ENCODE measurements at places on chromosomes 12 and 14. TPM values are rescaled to one million over a fixed set of nuclear protein-coding genes. Genes with fewer than 3 reads are reported as not detected.

Gene KERA
- not detected for total RNA-seq

Gene ACRBP
- 1.2 TPM for total RNA-seq

Gene PLEKHG7
- 0.41 TPM for total RNA-seq

Gene FOXA1
- total RNA-seq: not detected

Gene PIANP
- total RNA-seq: 0.49 TPM

Gene SERPINA10
- not detected for total RNA-seq

Gene EML5
- total RNA-seq: 4.4 TPM

Gene PKP2
- 1.2 TPM for total RNA-seq

DNA sequence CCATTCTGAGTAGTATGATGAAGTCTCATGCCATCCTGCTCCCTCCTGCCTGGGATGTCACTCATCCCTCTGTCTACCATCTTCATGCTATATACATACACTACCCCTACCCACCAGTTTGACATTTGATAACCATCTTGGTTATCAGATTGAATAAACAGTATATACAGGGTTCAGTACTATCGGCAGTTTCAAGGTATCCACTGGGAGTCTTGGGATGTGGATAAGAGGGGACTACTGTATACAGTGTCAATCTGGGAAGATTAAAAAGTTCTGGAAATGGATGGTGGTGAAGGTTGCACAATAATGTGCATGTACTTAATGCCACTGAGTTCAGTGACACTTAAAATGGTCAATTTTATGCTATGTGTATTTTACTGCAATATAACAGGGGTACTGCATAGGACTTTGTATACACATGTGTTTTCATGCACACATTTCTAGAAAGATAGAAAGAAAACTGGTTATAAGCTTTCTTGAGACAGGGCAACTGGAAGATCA lies 22.1 kb downstream of the SPPL3 start:
- H3K4me1 ChIP-seq: peaks cover 19% of the 10 kb centered on the region
- no peak for DNase-seq
- no peak overlapping the region for H3K27ac ChIP-seq
- no peak overlapping the region for H3K4me3 ChIP-seq
- no peaks in the 10 kb centered on the region for H3K27me3 ChIP-seq

DNA sequence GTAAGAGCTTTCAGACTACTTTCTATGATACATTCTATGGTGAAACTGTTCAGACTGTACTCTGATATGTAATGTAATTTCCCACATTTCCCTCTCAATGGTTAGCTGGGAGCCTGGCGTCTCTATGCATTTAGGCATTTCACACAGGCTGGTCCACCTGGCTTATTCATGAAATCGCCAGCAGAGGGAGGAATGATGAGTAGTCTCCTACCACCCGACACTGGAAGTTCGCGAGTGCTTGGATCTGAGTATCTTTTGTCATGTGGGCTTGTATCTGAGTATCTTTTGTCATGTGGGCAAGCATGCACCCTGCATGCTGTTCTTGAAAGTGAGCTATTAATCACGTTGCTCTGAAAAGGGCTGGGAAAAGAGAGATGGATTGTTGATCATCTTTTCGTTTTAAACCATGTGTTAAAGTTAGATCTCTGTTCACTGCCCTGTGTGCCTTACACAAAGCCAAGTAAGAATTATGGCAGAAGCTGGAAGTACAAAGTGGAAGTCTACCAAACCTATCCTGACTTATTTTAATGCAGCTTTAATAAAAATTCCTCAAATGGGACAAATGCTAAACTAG lies 235.0 kb downstream of the ATP23 start:
- DNase-seq: no peak

DNA sequence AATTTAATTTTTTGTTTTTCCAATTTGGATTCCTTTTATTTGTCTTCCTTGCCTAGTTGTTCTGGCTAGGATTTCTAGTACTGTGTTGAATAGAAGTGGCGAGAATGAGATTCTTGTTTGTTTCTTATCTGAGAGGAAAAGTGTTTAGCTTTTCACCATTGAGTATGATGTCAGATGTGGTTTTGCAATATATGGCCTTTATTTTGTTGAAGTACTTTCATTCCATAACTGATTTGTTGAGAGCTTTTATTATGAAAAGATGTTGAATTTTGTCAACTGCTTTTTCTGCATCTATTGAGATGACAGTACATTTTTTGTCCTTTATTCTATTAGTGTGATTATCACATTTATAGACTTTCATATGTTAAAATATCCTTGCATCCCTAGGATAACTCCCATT lies 462.0 kb downstream of the CCDC91 start:
- H3K4me3 ChIP-seq: no peak overlapping the region
- H3K27ac ChIP-seq: no peak overlapping the region
- no peak for DNase-seq
- H3K4me1 ChIP-seq: no peaks in the 10 kb centered on the region

- DNase-seq: no peak
- no peaks in the 10 kb centered on the region for H3K27me3 ChIP-seq
- H3K27ac ChIP-seq: no peak overlapping the region
- H3K4me1 ChIP-seq: no peaks in the 10 kb centered on the region
Measured at GRCh38 chr12:126953365-126953889, 1313.5 kb upstream of the TMEM132C start.

DNA sequence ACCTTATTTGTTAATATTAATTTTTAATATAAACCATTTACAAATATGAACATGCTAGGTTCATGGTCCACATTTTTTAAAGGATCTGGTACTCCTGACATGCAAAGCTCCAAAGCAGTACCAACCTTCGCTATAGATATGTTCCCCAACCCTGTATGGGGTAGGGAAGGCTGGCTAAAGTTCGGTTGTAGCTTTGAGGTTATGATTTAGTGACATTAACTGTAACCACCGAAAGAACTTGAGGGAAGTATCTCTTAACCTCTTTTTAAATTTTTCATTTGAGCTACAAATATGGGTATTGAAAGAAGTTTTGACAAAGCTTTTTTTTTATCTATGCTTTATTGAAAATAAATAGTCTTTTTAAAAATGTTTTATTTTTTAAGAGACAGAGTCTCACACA lies 115.5 kb downstream of the DYRK2 start:
- peaks cover 11% of the 10 kb centered on the region for H3K4me1 ChIP-seq
- no peak overlapping the region for H3K27ac ChIP-seq
- no peaks in the 10 kb centered on the region for H3K36me3 ChIP-seq
- no peak overlapping the region for H3K4me3 ChIP-seq
- DNase-seq: no peak
- no peaks in the 10 kb centered on the region for H3K27me3 ChIP-seq

GRCh38 chr12:130859161-130859560 lies 12.7 kb upstream of the RAN start:
- no peaks in the 10 kb centered on the region for H3K4me1 ChIP-seq
- no peaks in the 10 kb centered on the region for H3K36me3 ChIP-seq

GRCh38 chr12:356276-356988 lies 32.7 kb downstream of the KDM5A start:
- DNase-seq: no peak
- H3K36me3 ChIP-seq: peaks cover 97% of the 10 kb centered on the region
- no peak overlapping the region for H3K27ac ChIP-seq
- no peak overlapping the region for H3K4me3 ChIP-seq
- no peaks in the 10 kb centered on the region for H3K27me3 ChIP-seq
- H3K4me1 ChIP-seq: no peaks in the 10 kb centered on the region

DNA sequence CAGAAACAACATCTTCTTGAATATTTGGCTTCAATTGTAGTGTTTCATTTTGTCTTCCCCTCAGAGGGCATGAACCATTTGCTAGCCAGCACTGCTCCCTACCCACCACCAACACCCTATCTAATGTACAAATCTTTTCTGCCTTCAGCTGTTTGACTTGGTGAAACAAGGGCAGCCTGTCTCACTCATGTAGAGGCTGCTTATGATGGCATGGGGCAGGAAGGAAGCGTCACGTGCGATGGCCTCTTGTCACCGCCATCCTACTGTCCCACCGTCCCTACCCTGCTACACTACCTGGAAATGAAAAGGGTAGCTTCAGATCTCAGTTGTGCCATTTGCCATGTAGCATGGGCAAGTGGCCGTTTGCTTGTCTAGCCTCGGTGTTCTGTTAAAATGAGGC lies 29.9 kb upstream of the LRTM2 start:
- H3K27ac ChIP-seq: no peak overlapping the region
- H3K4me3 ChIP-seq: no peak overlapping the region
- no peaks in the 10 kb centered on the region for H3K4me1 ChIP-seq
- no peaks in the 10 kb centered on the region for H3K36me3 ChIP-seq
- H3K27me3 ChIP-seq: no peaks in the 10 kb centered on the region
- no peak for DNase-seq

DNA sequence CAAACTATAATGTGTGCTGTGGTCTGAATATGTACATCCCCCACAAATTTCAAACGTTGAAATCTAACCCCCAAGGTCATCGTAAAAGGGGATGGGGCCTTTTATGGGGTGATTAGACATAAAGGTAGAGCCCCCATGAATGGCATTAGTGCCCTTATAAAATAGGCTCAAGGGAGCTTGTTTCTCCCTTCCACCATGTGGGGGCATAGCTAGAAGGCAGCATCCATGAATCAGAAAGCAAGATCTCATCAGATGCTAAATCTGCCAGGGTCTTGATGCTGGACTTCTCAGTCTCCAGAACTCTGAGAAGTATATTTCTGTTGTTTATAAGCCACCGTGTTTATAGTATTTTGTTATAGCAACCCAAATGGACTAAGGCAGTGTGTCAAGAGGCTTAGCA lies 33.4 kb upstream of the IGF1 start:
- no peak overlapping the region for H3K4me3 ChIP-seq
- no peaks in the 10 kb centered on the region for H3K4me1 ChIP-seq
- no peaks in the 10 kb centered on the region for H3K36me3 ChIP-seq
- no peaks in the 10 kb centered on the region for H3K27me3 ChIP-seq

DNA sequence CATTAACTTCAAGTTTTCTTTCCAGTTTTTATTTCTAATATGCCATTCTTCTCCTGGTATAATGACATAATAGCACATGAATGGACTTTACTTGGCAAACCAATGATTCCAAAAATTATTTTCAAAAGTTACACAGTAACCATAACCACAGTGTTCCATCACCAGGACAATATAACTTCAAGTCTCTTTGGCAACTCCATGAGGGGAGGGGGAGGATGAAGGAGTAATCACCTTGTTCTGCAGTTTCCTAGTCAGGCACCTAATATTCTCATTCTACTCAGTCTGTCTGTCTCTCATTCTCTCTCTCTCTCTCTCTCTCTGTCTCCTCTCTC lies 66.6 kb downstream of the BTG1 start:
- no peak overlapping the region for H3K27ac ChIP-seq
- DNase-seq: no peak
- no peaks in the 10 kb centered on the region for H3K36me3 ChIP-seq
- H3K4me1 ChIP-seq: no peaks in the 10 kb centered on the region

GRCh38 chr12:122079033-122079531 lies 526 bp downstream of the MLXIP start:
- peak overlapping the region; percentile 94 for H3K4me3 ChIP-seq
- peak; percentile 79 for DNase-seq
- H3K36me3 ChIP-seq: no peaks in the 10 kb centered on the region
- no peaks in the 10 kb centered on the region for H3K27me3 ChIP-seq

DNA sequence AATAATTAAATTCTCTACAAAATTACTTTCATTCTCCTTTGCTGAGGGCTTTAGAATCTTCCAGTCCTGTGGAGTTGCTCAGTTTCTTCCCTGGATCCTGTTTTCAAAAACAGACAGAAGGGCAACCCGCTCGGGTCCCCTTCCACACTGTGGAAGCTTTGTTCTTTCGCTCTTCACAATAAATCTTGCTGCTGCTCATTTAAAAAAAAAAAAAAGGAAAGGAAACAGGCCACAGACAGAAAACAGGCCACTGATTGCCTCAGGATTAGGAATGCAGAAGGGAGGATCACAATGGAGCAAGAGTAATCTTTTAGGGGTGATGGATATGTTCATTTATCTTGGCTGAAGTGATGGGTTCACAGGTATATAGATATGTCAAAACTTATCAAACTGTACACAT lies 29.5 kb upstream of the HIGD1C start:
- H3K36me3 ChIP-seq: no peaks in the 10 kb centered on the region
- H3K27me3 ChIP-seq: no peaks in the 10 kb centered on the region
- no peak overlapping the region for H3K4me3 ChIP-seq
- peak overlapping the region; percentile 87 for H3K27ac ChIP-seq
- DNase-seq: peak; percentile 78

GRCh38 chr14:73234586-73235394 lies 2.5 kb upstream of the PAPLN start:
- H3K36me3 ChIP-seq: no peaks in the 10 kb centered on the region
- peaks cover 11% of the 10 kb centered on the region for H3K27me3 ChIP-seq
- no peak overlapping the region for H3K27ac ChIP-seq
- H3K4me1 ChIP-seq: no peaks in the 10 kb centered on the region

Data from sigmoid colon (tissue), 7 donors.